Thoracic aorta (tissue), 2 donors: ENCODE measurements at places on chromosomes 11 and 22.

- no peak for DNase-seq
Measured at GRCh38 chr22:26131589-26132154, 37.6 kb upstream of the SEZ6L start.

DNA sequence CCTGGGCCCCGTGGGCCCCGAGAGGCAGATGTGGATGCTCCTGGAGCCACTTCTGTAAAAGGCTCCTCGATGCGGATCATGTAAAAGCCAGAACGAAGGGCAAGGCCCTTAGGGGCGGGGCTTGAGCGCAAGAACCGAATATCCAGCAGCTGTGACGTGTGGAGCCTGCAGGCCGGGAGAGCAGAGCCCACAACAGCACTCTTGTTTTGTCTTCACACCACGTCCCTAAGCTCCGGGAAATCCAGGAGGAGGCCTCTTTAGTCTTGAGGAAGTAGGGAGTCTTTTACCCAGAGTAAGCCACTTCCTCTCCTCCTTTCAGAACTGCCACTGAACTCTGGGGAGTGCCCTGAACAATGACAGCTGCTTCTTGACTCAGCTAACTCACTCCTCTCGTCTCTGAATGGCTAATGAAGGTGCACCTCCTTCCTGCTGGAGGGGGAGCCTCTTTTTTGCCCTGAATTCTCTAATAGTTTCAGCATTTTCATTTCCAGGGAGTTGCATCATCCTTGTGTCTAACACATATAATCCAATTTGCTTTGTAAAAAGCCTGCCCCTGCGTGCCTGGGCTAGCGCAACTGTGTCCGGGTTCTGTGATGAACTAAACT lies 12.5 kb downstream of the L3MBTL2 start:
- DNase-seq, result no peak

DNA sequence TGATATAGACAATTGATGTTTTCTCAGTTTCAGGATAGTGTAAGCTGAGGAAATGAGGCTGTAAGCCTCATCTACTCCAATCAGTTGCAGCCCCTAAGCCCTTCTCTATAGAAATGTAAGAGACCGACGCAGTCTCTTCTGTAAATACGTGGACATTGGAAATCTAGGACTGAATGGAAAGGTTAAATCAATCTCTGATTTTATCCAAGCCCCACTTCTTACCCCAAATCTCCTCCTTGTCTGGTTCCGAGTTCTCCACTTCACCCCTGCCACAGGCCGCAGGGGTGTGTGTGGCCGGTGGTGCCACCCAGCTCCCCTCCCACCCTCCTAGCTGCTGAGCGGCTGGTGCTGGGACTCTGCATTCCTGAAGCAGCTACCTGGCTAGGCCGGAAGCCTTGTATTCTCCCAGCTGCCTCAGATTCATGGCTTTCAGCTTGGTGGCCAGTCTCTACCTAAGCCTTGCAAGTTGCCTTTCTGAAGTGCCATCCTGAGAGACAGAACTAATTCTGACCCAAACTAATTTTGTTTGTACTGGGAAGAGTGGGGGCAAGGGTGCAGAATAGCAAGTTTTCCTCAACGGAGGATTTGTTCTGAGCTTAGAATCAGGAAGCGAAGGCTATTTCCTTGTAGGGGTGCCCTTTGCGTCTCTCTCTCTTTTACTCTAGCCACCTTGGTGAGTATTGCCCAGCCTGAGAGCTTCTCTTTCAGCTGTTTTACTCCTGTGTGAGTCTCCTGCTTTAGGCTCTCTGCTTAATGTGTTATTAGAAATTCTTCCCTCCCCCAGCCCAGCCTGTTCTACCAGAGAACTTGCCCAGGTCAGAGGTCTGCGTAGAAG lies 749 bp downstream of the VWA5A start:
- DNase-seq, result no peak

GRCh38 chr11:103547024-103547423 lies 437.8 kb downstream of the DYNC2H1 start:
- DNase-seq, result no peak

GRCh38 chr11:32849761-32850160 lies 20.0 kb downstream of the PRRG4 start:
- DNase-seq, result no peak

GRCh38 chr22:33913188-33913587 lies 7.1 kb downstream of the LARGE1 start:
- no peak for DNase-seq

- no peak for DNase-seq
Measured at GRCh38 chr22:40703736-40704135, 24.5 kb downstream of the MCHR1 start.

DNA sequence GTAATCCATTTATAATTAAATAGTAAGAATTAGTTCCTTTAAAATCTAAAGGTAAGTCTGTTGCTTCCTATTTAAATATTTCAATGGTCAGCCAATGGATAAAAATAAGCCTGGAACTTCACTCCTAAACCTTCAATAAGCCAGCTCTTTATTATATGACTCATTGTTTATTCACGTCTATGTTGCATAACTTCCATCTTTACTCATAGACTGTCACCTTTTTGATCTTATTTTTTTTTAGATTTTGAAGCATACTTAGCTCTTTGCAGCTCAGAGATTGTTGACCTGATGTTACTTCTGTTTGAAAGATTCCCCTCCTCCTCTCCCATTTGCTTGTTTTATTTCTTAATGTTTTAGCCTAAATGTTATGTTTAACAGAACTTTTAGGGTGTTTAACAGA lies 1571.2 kb upstream of the RAG2 start:
- DNase-seq, result no peak

DNA sequence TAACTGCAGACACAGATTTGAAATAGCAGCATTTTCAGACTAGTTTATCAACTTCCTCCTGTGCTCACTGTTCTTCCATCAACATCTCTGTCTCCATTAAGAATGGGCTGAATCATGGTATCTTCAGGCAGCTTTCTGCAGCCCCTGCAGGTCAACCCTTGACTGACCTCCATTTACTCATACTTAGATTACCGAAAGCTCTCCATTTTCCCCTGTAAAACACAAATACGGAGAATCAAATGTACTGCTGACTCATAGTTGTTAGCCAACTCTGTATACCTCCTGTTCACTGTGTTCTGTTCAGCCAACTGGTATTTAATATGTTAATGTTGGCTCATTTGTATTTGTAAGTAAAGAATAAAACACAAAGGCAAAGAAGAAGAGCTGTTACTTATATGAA lies 364.0 kb downstream of the CASP12 start:
- no peak for DNase-seq

DNA sequence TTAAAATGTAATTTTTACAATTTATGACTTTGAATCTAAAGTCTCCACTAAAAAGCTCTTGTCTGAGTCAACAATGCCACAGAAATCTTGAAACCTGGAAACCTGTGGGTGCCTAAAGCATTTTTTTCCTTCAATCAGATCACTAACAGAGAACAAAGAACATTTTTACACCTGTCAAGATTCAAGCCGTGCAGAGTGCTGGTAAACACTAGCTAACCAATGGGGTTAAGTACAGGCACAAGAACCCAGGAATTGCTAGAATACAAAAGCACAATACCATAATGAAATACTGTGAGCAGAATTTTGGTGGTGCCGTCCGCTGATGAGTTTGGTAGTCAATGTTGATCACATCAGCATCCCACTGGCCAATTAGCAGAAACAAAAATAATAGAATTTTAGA lies 380.3 kb upstream of the PITPNB start:
- no peak for DNase-seq

DNA sequence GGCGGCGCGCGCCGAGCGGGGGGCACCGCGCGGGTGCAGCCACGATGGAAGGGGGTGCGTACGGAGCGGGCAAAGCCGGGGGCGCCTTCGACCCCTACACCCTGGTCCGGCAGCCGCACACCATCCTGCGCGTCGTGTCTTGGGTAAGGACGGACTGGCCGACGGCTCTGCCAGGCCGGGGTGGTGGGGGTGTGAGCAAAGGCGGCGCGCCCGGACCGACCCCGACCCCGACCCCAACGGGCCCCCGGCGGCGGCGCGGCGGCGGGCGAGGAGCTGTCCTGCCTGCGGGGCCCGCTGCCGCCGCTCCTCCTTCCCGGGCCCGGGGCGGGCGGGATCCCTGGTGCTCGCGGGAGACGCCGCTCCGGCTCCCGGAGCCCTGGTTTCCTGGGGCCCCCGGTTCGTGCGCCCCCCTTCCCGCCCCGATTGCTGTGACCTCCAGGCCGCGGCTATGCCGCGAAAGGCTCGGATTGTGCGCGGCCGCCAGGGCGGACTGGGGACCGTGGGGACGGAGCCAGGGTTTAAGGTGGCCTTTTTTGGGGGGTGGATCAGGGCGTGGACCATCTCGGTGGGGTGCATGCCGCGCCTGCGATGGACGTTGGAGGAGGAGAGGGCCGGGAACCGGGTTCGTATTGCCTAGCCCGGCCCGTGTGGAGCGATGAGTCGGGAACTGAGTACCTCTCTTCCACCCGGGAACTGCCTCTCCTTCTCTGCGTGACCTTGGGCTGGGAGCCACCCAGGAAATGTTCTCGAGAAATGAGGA lies at the start of gene SYNGR1:
SYNGR1 (plus strand) TSS at position 25 of the 760 bp plus-strand sequence; CDS start at position 45, 20 bp downstream.
- no peak for DNase-seq

DNA sequence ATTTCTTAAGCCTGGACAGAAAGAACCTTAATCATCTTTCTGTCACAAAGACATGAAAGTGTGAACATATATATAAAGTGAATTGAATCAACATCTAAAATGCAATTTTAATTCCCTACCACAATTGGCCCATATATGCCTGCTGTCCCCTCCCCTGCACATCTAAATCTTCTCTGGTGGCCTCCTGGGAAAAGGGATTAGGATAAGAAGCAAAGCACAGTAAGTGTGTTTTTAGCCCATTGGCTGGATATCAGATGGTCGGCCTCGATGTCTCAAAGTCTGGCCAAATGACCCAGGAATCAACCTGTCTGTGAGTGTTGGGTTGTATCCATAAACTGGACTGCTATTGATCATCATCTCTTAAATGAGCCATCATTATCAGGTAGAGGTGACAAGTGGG lies 5.8 kb downstream of the MMP3 start:
- DNase-seq, result no peak

DNA sequence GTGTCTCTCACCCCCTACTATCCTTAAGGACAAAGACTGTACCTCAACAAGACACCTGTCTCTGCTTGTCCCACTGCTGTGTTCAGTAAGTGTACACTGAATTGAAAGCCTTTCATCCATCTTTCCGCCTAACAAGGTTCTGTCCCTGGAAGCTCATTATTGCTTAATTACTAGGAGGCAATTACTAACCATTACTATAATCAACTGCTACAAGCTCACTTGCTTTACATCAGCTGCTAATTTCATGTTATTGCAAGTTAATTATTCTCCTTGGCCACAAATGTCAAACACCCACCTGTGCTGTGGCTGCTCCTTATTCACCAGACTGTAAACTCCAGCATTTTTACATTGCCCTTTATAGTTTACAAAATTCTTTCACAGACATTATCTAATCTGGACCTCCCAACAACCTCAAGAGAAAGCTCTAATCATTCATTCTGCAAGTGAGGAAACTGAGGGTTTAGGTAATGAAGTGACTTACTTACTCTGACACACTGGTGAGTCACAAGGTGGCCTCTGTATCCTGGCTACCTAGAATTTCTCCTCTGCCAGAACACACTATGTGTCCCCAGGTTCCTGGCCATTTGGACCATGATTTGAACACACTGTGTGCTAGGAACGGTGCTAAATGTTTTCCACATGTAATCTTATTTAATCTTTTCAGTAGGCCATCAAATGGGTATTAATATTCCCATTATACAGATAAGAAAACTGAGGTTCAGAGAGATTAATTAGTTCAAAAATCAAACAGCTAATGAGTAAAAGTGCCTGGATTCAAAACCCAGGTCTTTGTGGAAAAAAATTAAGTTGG lies 66.7 kb downstream of the RAB30 start:
- no peak for DNase-seq

DNA sequence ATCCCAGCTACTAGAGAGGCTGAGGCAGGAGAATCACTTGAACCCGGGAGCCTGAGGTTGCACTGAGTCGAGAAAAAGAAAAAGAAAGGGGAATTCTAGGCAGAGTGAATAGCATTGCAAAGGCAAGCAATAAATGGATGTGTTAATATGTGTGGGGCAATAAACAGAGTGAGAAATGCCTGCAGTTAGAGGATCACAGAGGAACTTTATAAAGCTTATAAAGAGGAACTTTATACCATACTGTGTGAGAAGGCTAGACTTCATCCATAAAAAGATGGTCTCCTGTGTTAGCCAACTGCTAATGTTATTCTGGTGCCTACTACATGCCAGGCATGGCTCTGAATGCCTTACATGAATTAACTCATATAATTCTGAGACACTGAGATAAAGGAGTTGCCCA lies 841 bp downstream of the B3GNT6 start:
- no peak for DNase-seq

DNA sequence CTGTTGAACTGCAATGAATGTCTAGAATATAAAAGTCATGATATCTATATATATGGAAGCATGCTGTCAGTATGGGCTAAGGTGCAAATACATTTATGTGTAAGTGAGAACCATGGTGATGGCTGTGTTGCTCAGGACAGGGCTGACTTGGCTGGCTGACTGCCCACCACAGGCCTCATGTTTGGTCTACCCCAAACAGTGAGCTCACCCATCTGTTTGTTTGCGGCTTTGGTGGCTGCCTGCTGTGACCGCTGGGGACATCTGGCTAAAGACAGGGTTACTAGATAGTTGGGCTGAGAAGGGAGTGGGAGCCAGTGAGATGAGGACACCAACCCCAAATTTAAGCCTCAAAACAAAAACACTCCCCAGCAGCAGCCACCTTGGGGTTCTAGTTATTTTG lies 6.3 kb downstream of the CD44 start:
- DNase-seq, result no peak

DNA sequence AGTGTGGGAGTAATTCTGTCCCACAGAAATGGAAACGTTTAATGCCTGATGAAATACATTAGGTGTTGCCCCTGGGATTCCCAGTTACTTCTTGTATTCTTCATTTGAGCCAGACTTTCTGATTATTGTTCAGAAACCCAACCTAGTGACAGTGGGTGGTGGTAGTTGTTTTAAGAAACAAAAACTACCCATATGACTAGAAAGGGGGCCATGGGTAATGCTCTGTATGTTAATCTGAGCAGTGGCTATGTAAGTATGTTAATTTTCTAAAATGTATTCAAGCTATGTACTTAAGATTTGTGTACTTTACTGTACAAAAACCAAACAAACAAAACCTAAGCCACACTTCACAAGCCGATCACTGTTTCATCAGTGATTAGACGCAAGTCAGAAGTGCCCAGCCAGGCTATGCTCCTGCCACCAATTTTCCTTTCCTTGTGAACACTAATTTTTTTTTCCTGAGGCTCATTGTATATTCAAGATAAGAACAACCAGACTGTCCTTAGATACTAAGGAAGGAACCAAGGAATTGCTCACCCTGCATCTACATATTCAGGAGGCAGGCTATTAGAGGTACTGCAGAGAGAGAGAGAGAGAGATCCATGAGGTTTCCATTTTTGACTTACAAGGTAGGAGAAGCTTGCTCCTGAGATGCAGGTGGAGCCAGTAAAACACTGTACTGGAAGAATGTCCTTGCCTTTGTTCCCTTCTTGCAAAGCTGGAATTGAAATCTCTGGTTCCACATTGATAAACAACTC lies 122.7 kb downstream of the DBX1 start:
- no peak for DNase-seq

GRCh38 chr11:12123273-12123672 lies 12.9 kb downstream of the MICAL2 start:
- DNase-seq, result no peak

- no peak for DNase-seq
Measured at GRCh38 chr11:63240791-63241379, 2.5 kb downstream of the SLC22A25 start.

GRCh38 chr11:125428486-125429173 lies 67.4 kb downstream of the FEZ1 start:
- no peak for DNase-seq
